ENCODE measurements at places on chromosomes 7 and 10.
A peak's percentile ranks its signal among the peaks of the same experiment; 100 is the strongest.

DNA sequence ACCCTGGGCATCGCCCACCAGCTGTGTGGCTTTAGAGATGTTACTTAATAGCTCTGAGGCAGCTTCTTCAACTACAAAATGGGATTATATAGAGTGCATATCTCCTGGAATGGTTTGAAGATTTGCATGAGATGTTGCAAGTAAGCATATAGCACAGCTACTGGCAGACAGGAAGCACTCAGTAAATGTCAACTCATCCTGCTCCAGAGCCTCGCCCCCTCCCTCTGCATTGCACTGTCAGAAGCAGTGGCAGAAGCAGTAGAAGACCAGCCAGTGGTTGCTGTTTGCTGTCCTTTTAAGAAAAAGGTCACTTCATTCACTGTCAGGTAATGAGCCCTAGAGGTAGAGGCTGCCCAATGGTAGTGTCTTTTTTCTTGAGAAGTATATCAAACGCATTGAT is 180.0 kb upstream of the GHITM start:
- DNase-seq = no peak

DNA sequence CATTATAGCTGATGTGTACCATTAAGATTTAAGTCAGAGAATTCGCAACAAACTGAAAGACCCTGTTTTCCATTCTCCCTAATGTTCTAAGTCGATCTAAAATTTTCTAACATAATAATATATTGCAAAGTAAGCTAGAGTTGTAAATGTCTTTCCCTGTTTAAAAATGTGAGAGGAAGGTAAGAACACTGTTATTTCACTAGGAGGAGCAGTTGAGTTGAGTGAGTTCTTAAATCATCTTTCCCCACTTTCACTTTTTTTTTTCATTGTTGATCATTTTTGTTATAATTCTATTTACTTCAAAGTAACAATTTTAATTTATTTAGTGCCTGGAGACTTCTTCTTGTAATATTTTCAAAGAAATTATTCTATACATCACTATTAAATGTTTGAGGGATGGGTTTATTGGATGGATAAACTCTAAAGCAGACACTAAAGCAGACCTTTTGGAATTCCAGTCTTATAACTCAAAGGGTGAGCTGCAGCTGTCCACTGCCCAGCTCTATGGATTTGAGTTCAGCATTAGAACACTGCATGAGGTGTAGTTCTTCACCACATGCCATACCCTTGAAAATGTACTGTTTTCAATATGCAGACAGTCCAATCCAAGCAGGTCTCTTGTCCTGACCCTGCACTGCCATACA is 181.3 kb upstream of the FZD1 start:
- peak; percentile 4 for DNase-seq

DNA sequence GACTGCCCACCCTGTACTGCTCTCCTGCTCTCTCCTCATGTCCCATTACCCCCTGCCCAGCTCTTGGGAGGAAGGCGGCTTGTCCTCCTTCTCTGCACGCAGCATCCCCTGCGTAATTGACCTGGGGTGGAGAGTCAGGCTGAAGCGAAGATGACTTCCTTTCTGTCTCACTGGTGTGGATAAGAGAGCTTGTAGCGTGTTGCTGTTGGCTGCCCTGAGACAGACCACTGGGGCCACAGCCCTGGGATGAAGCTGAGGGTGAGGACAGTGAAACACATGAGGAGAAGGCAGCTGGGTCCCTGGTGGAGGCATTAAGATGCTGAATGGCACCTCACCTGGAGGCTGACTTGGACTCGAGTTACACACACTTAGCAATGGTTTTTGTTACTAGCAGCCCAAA is 310.3 kb upstream of the ZNF32 start:
- DNase-seq = no peak

GRCh38 chr7:153247926-153248325 is 488.4 kb downstream of the ACTR3B start:
- no peak for DNase-seq

DNA sequence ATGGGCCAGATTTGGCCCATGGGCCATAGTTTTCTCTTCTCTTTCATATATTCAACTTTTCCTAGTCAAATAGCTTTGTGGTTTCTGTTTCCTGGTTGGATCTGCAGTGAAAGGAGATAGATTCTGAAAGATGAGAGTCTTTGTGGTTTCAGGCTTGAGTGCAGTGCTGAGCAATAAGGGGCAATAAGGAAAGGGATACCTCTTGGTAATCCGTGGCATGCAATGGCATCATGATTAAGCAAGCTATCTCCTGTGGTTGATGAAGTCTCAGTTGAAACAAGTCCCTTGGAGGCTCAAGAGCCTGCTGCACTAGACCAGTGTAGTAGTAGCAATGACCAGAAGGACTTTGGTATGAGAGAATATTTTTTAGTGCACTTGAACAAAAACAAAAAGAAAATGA is 187.7 kb upstream of the CNTNAP2 start:
- DNase-seq = no peak
